NCI-H1105 (cell line): ENCODE measurements at places on chromosomes 5 and 9.
A peak's percentile ranks its signal among the peaks of the same experiment; 100 is the strongest.

DNA sequence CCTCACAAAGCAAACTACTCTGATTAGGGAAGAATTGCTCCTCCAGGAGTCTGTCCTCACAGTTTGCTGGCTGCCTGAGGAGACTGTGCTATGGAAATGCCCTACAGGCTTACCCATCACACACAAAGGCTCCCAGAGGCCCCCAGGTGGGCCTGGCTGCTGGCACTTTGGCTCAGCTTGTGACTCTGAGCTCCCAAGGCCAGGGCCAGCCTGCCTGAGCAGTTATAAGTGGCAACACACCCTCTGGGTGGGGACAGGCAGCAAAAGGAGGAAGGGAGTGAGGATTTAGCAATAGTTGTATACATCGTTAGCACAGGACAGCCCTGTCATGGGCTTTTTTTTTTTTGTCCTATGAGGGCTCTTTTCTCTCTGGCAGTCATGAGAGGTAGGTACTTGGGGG lies 103.5 kb downstream of the DAPK1 start:
- DNase-seq, result no peak

GRCh38 chr9:6413365-6414246 lies 607 bp downstream of the UHRF2 start:
- peak; percentile 23 for DNase-seq

DNA sequence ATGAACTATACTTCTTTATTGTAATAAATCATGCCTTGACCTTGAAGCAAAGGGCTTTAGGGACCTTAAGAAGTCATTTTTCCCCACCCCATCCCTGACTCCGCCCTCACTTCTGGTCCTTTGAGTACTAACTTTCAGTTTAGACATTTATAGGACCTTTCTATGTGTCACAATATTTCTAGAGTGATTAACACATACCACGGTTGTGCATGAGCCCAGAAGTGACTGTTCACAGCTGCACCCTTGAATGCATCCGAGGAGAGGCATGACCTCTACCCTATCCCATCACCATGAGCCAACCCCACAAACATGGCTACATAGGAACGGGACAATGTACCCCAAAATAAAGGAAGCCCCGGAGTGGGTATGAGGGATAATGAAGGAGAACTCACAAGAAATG lies 160.3 kb downstream of the HSD17B3 start:
- no peak for DNase-seq

DNA sequence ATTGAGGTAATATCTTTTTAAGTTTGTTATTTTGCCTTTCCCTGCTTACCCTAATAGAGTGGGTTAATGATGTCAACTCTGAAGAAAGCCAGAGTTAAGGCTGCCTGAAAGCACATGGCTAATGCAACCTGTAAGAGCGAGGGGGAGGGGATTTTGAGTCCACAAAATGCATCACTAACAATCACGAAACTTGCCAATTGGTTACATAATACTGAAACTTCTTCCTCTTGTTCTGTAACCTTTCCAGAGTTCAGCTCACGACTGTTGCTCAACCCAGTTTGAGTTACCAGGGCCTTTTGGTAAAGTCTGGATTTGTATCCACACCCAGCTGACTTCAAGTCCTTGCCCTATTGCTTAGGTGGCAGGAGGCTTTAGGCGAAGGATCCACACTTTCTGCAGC lies 308.8 kb downstream of the EFNA5 start:
- no peak for DNase-seq

GRCh38 chr5:154652746-154653417 lies 102.3 kb upstream of the LARP1 start:
- DNase-seq, result no peak

DNA sequence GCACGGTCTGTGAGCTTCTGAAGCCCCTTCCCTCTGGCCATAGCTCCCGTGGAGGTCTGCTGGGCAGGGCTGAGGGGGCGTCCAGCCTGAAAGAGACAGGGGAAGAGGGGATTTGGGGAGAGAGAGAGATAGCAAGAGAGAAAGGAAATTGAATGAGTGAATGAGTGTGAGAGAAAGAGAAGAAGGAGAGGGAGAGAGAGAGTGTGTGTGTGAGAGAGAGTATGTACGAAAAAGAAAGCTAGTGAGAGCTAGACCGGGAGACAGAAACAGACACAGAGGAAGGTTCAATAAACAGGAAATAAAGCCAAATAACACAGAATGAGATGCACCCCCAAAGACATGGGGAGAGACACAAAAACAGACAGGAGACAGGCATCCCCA lies 37.4 kb downstream of the PAX5 start:
- no peak for DNase-seq

- DNase-seq, result no peak
These were observed 3.8 kb downstream of the FOXD1 start for GRCh38 chr5:73444499-73445438.
